ENCODE measurements at places on chromosomes 6 and 20. TPM values are rescaled to one million over a fixed set of nuclear protein-coding genes. Genes with fewer than 3 reads are reported as not detected.

The TNFRSF6B gene
- 0.52 TPM for total RNA-seq

The SLC12A5 gene
- total RNA-seq, result under 0.01 TPM

The AIF1 gene
- not detected for total RNA-seq

The AGER gene
- 0.16 TPM for total RNA-seq
